ENCODE measurements at places on chromosomes 2 and 18.

DNA sequence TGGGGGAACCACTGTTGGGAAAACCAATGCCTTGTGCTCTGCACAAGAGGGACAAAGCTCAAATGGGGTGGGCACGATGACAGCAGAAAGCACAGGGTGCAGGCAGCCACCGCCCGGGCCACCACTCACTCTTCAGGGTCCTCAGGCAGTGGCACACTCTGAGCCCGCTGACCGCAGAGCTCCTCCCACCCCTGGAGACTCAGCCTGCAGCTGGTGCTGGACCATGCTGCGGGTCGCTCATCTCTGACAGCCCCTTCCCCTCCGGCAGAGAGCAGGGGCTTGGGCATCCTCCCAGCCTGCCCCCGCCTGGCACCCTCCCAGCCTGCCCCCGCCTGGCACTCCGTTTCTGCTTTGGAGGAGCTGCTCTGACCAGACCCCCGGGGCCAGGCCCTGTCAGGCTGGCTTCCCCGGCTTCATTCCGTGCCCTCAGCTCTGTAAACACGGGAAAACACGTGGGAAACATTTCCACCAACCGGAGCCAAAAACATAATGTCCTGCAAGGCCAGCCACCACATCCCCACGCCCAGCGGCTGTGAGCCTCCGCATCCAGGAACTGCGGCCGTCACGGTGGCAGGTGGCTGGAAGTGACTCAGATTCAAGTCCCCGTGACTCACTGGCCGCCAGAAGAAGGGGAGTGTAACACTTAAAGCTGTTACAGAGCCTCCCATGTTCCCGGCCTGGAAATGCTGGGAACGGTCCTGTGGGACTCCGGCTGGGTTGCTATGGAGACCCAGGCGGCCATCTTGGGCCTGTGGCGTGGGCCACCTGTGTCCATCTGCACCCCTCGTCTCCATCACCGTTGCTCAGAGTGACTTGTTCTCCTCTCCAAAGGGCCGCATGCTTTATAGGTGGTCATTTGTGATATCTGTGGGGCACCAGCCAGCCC lies 6.8 kb upstream of the SNED1 start:
- DNase-seq: peak; percentile 71

GRCh38 chr2:195686564-195686963 lies 29.5 kb downstream of the SLC39A10 start:
- DNase-seq: no peak

- DNase-seq: no peak
Observed at GRCh38 chr2:213229814-213230213, 54.5 kb upstream of the SPAG16 start.

GRCh38 chr2:124437811-124438210 lies 412.7 kb downstream of the CNTNAP5 start:
- no peak for DNase-seq

- no peak for DNase-seq
Observed at GRCh38 chr18:31205273-31205672, 42.6 kb upstream of the DSC1 start.

GRCh38 chr2:168478206-168478605 lies 22.1 kb downstream of the CERS6 start:
- no peak for DNase-seq

- DNase-seq: no peak
Observed at GRCh38 chr18:53715243-53715853, 509.1 kb downstream of the MBD2 start.

DNA sequence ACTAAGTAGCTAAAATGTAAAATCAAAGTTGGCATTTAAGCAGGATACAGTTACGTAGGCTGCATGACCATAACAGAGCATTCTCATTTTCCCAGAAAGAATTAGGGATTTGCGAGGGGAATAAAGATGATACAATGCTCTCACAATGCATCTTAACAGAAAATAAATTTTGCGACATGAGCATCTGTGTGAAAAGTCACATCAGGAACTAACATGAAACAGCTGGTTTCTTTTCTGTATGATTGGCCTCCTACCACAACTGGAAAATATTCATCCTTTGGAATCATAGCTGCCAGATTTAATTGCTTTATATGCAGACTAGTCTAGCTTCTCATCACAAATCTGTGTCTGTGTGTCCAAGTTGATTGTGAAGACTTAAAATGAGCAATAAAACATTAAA lies 66.0 kb downstream of the KCTD18 start:
- no peak for DNase-seq

DNA sequence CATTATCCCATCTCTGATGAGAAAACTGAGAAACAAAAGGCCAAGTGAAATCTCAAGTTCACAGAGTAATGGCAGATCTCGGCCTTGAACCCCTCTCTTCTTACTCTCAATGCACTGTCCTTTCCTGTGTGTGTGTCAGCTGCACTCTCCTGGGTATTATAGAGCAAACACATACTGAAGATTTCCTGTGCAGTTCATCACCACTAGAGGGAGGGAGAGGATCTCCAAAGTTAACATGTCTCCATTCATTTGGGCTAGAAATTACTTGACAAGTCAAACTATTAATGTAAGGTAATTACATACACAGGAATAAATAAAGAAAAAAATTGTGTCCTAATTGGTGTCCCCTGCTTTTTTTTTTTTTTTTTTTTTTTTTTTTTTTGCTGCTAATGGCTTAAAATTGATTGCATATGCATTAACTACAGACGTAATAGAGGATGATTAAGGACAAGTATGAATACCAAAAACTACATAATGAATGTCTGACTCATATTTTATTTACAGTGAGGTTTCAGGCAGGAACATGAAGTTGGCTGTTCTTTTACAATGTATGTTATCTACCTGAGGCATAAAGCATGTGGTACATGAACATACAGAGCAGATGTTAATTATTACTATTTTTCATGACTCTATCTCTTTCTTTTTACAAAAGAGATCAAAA lies 269.2 kb downstream of the NYAP2 start:
- DNase-seq: peak; percentile 28

GRCh38 chr2:34827398-34827797 lies 1228.3 kb upstream of the FAM98A start:
- DNase-seq: no peak

GRCh38 chr2:160583146-160583535 lies 89.5 kb upstream of the RBMS1 start:
- DNase-seq: no peak

DNA sequence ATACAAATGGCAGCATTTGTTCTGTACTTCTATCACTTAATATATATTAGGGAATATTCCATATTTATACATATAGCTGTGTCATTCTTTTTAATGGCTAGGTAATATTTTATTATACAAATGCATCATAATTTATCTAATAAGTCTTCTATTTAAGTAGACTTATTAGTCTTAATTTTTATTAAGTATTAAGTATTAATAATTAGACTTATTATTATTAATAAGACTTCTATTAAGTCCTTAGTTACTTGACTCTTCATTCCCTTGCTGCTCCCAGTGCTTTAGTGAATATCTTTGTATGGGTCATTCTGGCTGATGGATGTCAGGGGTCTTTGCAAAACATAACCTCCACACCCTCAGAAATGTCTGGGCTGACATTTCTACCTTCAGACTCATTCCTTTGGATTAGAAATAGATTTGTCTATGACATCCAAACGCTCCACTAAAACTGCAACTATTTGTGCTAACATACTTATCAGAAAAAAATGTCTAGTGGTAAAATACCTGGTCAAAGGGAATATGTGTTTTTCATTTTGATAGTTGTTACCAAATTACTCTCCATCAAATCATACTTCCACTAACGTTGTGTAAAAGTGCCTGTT lies 35.8 kb downstream of the EN1 start:
- no peak for DNase-seq

DNA sequence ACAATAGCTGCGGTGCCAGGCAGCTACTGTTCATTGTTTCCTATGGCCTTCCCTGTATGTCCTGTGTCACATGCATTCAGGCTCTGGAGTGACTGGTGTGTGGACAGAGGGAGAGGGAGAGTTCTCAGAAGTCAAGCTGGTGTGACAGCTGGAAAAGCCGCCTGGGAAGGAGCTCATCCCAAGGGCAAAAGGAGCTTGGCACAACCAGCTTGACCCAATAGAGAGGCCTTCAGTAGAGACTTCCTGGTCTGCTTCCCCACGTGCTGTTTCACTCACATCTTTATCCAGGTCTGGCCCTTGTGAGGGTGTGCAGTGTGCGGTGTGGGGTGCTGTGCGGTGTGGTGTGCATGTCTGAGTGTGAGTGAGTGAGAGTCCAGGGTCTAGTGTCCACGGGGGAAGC lies 11.1 kb upstream of the NT5DC4 start:
- no peak for DNase-seq

DNA sequence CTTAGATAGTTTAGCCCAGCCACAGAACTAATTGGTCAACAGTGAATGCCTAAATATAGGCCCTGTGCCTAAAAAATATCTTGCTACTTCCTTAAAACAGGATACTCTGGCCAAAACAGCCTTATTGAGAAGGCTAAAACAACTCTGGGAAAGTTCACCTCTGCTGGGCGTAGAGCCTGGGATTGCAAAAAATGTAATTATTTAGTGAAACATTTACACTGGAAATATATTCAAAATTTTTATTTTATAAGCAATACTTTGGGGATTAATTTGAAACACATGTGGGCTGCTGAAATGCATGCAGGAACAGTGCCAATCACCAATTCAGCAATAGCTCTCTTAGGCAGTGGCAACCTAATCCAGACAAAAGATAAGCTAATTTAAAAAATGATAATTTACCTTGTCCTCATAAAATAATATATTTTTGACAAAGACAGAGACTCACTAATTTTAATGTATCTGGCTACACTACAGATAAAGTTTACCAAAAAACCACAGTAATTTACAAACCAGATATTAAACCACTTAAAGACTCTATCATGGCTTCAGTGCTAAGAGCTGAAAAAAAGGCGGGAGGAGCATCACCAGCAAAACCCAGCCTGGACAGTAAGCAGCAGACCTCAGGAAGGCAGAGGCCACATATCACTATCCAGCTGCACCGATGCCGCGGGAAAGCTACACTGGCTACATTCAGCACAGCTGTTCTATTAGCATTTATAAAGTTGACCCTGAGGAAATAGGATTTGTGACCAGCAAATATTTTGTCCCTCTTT lies 18.5 kb downstream of the TRAK2 start:
- no peak for DNase-seq

DNA sequence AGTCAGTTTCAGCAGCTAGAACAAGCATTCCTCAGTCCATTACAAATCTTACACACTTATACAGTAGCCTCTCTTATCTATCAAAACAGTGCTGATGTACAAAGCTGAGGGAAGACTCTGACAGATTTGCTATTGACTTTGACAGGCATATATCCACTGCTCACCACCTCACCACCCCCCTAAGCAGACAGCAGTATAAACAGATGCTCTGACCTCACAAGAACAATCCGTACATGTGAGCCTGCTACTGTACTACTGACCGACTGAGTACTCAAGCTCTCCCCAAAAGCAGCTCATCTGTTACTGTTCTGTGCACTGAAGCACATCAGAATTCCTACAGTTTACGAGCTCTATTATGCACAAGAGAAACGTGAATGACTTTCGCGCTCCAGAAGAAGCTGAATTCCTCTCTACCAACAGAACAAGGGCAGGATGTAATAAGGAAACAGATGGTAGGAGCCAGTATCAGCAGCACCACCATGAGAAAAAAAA lies 95.6 kb upstream of the PDE1A start:
- no peak for DNase-seq

DNA sequence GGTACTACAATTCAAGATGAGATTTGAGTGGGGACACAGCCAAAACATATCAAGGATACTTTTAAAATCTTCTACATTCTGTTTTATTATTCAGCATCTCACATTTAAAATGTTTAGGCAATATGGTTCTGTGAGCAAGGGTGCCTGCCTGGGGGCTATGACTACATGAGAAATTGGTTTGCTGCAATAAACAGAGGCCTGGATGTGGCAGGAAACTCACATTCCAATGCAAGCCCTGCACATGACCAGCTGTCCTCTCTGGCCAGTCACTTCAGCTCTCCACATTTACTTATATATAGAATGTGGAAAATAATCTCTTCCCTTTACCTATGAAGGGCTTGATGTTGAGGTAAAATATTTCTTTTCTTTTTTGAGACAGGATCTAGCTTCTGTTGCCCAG lies 193.4 kb downstream of the LRRTM1 start:
- DNase-seq: no peak

- DNase-seq: no peak
Observed at GRCh38 chr2:7683708-7684107, 766.5 kb downstream of the RNF144A start.

GRCh38 chr2:223008162-223008561 lies 43.8 kb upstream of the KCNE4 start:
- peak; percentile 6 for DNase-seq

DNA sequence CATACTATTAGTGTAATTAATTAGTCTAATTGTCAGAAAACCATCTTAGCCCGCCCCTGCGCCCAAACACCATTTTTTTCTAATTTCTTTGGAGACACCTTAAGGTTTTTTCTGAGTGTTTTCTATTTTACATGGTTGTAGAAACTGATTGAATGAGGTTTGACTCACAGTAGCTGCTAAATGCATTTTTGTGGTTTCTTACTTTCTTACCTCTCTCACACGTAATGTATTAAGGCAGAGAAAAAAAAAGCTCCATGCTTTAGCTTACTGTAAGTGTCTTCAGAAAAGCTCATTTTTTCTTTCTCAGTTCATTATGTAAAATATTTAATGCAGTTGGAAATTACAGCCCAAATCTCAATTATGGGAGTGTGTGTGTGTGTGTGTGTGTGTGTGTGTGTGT lies 548.5 kb upstream of the LRRTM4 start:
- no peak for DNase-seq

DNA sequence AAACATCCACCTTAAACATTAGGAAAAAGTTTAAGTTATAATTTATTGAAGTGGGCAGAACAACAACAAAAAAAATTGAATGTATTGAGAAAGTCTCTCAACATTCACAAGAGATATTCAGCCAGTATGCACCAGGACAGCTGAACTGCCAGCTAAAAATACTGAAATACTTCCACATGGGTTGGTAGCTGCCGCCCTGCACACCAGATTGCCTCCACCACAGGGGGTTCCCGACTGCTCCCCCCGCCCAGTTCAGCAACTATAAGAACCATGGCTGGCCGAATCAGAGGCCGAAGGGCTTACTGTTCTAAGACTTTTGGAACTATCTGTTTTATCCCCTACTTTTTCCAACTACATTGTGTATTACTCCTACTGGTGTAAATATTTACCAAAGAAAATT lies 150.0 kb upstream of the LRP1B start:
- no peak for DNase-seq

DNA sequence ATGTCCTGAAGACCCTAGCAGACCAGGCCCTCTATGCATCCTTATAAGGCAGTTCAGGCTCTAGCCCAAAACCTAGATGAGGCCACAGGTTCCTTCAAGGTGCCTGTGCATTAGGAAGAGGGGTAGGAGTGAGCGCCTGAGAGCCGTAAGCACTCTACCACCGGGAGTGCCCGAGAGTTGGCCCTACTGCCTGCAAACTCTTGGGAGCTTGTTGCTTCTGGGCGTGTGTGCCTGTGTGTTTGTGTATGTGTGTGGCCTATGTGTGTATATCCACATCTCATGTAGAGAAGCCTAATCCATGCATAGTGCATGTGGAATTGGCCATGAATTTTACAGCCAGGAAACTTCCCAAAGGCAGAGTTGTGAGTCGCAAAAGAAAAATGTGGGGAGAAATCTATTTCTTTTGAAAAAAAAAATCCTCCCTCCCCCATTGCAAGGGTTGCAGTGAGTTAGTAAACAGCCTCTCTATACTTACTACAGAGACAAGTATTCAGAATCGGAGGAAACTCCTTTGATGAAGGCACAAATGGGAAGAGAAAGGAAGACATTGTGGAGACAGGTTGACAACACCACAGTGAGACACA lies 96.8 kb downstream of the ADD2 start:
- DNase-seq: no peak

Measured in amniotic stem cell (primary cell).